ENCODE measurements at places on chromosomes 11 and 22.

DNA sequence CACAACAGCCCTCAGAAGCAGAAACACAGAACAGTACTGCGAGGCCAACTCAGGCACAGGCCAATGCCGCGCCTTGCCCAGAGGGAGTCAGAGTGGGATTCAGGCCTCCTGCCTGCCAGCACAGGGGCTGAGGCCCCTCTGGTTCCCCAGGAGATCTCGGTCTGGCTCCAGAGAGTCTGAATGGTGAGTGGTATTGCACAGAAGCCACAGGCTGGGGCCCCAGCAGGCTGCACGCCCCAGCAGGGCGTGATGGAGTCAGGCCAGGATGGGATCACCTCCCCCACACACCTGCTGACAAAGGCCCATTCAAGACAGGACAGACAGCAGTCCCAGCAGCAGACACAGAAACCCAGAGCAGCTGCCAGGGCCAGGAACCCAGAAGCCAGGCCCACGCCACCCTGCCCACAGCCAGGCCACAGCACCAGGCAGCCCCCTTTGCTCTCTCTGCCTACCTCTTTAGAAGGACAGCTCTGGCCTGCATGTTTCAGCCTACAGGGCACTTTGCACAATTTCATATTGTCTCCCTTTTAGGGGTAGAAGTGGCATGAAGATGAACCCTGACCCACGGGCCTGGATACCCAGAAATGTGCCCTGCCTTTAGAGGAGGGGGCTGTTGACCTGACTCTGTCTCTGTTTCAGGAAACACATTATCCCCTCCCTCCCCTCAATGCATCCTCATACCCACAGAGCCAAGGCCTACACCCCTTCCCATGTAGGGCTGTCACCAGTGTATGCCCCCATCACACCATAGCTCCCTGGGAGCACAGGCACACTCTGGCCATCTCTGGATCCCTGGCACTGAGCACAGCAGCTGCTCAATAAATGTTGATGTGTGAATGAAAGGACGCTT lies 6.1 kb downstream of the FXYD6 start:
- DNase-seq, result no peak

DNA sequence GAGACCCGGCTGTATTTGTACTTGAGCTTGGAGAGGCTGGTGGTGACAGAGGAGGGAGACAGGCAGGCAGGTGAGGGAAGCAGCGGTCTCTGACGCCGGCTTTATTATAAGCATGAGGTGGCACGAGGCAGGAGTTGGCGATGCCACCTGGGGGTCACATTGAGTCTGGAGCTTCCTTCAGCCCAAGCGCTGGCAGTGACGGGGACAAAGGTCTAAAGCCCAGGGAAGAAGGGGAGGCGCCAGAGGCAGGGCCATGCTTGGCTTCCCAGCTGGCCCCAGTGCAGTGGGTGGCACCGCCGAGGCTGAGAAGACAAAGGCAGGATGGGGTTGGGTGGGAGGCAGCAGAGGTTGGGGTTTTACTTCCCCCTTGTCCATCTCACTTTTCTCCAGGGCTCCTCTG lies 4.5 kb downstream of the FXYD2 start:
- DNase-seq, result no peak

GRCh38 chr11:4194889-4195288 lies 100.3 kb downstream of the RRM1 start:
- DNase-seq, result no peak

- DNase-seq, result no peak
These were observed 328.5 kb upstream of the PLET1 start for GRCh38 chr11:112589155-112589554.

GRCh38 chr11:67379061-67380058 lies 6.0 kb upstream of the CLCF1 start:
- DNase-seq, result no peak

DNA sequence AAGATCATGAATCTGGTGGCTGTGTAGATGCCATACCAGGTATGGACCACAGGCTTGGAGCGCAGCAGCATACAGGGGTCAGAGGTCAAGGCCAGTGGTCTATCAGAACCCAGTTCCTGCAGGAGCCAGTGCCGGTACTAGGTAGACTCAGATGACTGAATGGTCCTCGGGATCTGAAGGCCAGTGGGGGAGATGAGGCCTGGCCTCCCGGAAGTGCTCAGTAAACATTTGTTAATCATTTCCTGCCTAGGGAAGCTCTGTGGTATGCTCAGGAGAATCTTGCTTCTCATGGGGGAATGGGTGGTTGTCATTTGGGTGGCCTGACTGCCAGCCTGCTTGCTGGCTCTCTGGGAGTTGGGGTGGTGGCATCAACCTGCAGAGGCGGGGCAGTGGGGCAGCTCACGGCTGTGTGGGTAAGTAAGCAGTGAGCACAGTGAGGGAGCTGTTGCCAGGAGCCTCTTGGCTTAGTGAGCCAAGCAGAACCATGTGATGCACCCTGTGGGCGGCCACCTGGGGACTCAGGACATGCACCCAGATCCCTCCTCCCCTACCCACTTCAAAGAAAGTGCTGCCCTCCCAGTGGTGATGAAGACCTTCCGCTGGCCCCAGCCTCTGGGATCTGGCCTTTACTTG lies 33.0 kb downstream of the PTPRJ start:
- peak; percentile 52 for DNase-seq

DNA sequence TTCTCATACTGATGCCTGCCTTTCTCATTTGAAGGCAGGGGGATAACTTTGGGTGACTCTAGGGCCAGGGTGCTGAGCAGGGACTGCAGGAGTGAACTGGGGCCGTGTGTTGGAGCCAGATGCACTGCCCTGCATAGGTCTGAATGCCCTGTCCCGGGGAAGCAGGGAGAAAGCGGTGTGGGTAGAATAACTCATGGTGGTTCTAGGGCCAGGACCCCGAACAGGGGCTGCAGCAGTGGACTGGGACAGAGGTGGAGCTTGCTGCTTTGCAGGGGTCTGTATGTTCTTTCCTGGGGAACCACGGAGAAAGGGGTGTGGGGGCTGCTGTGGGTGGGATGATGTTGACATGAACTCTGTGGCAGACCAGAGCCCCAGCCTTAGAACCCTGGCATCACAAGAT lies 52.9 kb downstream of the GAB4 start:
- DNase-seq, result no peak

DNA sequence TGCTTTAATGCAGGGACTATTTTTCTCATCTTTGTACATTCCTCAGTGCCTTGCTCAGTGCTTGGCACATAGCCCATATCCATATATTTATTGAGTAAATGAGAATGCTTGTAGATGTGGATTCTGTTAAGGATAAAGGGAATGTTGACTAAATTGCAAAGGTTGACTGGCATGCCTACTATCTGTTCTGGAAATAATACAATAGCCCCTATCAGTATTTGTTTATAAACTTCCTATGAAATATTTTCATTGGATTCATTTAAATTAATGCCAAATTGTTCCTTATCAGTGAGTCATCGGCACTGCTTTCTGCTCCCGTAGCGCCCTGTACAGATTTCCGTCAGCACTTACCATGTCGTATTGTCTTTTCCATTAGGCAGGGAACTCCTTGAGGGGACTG lies 8.0 kb downstream of the RNF121 start:
- DNase-seq, result no peak

- DNase-seq, result no peak
These were observed 327.4 kb downstream of the MN1 start for GRCh38 chr22:27474112-27474571.

DNA sequence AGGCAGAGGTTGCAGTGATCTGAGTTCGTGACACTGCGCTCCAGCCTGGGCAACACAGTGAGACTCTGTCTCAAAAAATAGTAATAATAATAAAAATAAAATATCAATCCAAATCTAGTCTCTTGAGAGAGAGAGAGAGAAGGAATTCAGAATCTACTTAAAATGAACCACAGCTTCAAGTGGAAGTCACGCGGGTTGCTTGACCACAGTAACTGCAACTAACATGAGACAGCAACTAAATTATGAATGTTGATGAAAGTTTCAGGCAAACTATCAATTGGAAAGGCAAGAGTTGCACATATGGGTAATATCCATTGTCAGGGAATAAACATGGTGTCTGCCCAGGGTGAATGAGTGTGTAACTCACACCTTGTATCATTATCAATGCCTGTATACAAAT lies 12.5 kb downstream of the POU2AF2 start:
- DNase-seq, result no peak

- no peak for DNase-seq
These were observed 520.2 kb downstream of the METTL15 start for GRCh38 chr11:28628412-28628811.

GRCh38 chr11:67267188-67268080 lies 1.2 kb downstream of the GRK2 start:
- DNase-seq, result peak; percentile 98

- peak; percentile 64 for DNase-seq
These were observed 54.6 kb downstream of the SPECC1L start for GRCh38 chr22:24325105-24325757.

- DNase-seq, result no peak
These were observed 515.1 kb downstream of the INSC start for GRCh38 chr11:15629690-15630321.

- no peak for DNase-seq
These were observed 25.8 kb upstream of the ST3GAL4 start for GRCh38 chr11:126329644-126330211.

GRCh38 chr11:7592711-7593110 lies 78.9 kb downstream of the PPFIBP2 start:
- no peak for DNase-seq

GRCh38 chr22:33035272-33035863 lies 22.8 kb downstream of the SYN3 start:
- no peak for DNase-seq

GRCh38 chr11:30586251-30587144 lies at the start of gene MPPED2:
TSS of gene MPPED2 (minus strand) at chr11:30586353. CDS start at chr11:30580373, 5,980 bp downstream.
- DNase-seq, result peak; percentile 90

DNA sequence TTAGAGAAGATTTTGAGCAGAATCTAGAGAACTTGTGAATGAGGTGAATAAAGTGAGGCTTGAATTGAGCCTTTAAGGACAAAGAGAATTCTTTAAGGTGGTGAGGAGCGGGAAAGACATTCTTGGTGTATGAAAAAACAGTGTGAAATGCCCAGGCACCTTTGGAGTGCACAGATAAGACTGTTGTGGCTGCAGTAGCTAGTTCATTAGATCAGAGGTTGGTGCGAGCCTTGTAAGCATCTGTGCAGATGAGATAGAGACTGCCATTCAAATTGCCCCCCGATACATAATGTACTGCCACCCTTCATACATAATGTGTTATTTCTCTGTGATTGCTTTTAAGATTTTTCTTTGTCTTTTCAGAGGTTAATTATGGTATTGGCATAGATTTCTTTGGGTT lies 31.3 kb downstream of the ATXN10 start:
- DNase-seq, result no peak

DNA sequence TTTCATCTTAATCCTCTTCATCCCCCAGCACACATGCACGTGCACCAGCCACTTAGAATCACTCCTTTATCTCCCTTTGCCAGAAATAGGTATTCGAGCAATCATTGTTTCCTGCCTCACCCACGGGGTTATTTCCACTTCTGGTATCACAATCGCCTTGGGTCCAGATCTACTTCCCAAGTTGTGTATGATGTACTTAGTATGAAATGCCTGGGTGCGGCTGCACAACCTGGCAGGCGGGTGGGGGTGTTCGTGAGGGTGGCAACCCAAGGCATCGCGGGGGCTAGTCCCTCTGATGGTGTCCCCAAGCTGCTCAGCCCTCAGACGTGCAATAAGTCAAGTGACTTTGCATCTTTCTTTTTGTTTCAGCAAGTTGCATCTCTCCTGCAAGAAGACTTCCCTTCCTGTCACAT lies 475.6 kb downstream of the MIAT start:
- DNase-seq, result no peak

DNA sequence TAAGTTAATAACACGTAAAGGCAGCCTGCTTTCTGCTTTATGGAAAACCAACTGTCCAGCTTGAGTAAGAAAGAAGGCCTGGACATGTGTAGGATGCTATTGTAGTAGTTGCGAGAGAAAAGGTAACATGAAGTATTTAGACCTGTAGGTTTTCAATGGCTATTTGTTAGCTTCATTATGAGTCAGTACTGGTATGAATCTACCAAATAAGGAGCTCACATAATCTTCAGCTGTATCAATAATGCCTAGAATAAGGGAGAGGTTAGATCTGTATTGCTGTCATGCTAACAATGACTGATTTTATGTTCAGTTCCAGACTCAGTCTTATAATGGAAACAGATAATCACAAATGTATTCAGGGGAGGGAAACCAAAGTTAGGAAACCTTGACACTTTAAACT lies 550.3 kb downstream of the CNTN5 start:
- DNase-seq, result no peak

- no peak for DNase-seq
These were observed 623 bp downstream of the NDUFS8 start for GRCh38 chr11:68031144-68031464.

GRCh38 chr11:121615501-121615900 lies 162.7 kb upstream of the SORL1-AS1 start:
- DNase-seq, result no peak

DNA sequence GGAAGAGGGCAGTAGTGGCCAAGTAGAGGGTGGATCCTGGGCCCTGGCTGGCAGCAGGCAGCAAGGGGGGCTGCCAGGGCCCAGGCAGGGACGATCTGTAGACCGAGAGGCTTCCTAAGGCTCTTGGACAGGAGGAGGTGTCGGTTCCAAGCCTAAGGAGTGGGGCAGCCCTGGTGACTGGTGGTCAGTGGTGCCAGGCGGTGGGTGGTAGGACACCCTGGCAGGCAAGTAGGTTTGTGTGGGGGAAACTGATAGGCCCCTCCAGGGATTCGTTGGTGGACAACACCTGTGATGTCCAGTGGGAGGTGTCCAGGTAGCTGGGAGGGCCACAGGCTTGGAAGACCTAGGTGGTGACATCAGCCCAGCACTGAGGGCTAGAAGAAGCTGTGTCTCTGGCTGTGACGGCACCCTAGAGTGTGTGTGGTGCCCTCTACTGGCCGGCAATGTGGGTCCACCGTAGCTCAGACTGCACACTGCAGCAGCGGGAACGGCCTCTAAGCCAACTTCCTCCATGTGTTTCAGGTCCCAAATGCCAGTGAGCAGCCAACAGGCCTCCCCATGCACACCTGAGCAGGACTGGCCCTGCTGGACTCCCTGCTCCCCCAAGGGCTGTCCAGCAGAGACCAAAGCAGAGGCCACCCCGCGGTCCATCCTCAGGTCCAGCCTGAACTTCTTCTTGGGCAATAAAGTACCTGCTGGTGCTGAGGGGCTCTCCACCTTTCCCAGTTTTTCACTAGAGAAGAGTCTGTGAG lies 9.4 kb upstream of the SAMM50 start:
- peak; percentile 78 for DNase-seq

GRCh38 chr22:43363315-43364168 lies 20.4 kb upstream of the SCUBE1 start:
- no peak for DNase-seq

Data from HuH-7 (cell line).